GM04503 (cell line): ENCODE measurements at places on chromosomes 2 and 18.

GRCh38 chr2:188734691-188735090 lies 239.5 kb upstream of the COL3A1 start:
- no peak for DNase-seq

DNA sequence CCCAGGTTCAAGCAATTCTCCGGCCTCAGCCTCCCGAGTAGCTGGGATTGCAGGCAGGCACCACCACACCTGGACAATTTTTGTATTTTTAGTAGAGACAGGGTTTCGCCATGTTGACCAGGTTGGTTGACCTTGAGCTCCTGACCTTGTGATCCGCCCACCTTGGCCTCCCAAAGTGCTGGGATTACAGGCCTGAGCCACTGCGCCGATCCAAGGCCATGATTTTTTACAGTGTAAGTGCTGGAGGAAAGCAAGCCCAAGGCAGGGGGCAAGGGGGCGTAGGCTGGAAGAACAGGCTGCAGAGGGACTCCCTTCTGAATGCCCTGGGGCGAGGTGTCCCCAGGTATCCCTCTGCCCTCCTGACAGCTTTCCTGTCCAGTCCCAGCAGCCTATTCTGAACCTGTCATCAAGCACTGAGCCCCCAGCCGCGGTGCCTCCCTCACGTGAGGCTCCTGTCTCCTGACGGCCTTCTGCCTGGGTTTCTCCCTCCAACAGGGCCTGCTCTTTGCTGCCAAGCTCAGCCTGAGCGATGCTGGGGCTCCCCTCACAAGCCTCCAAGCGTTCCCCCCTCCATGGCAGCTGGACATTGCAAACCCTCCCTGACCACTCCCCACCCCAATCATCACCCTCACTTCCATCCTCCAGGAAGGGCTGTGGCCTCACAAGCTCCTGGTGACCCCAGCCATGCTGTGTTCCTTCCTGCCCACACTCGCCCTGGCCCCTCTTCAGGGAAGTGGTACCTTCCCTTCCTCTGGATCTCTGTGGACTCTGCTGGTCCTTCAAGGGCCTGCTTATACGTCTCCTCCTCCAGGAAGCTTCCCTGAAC lies 37.6 kb downstream of the ZFP36L2 start:
- DNase-seq = no peak

DNA sequence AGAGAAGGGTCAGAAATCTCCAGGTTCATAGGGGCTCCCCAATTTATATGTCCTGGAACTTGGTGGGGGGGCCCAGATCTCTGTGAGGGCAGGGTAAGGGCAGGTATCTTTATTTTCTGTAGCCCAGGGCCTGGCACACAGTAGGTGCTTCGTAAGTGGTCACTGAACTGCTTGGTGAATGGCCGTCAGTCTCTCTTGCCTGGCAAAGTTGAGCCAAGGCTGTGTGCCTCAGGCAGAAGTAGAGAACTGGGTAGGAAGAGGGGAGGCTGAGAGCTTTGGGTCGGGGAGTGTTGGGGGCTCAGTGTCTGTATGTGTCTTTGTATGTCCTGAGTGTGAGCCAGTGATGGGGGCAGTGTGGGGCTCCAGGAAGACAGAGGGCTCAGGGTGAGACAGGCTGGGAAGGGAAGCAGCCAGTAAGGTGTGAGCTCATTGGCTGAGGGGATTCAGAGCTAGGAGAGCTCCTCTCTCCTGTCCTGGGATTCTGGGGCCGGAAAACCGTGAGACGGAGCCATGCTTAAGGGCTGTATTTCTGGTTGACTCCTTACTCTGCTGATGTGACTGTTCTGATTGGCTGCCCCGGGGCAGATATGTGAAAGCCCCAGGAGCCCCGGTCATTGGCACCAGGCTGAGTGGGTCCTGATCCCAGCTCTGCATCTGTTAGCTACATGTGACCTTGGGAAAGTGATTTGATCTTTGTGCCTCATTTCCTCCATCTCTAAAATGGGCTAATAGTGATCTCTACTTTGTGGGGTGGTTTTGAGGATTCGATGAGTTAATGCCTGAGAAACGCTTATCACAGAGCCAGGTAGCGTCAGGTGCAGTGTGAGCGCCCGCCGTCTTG lies 30.3 kb downstream of the STEAP3 start:
- no peak for DNase-seq

DNA sequence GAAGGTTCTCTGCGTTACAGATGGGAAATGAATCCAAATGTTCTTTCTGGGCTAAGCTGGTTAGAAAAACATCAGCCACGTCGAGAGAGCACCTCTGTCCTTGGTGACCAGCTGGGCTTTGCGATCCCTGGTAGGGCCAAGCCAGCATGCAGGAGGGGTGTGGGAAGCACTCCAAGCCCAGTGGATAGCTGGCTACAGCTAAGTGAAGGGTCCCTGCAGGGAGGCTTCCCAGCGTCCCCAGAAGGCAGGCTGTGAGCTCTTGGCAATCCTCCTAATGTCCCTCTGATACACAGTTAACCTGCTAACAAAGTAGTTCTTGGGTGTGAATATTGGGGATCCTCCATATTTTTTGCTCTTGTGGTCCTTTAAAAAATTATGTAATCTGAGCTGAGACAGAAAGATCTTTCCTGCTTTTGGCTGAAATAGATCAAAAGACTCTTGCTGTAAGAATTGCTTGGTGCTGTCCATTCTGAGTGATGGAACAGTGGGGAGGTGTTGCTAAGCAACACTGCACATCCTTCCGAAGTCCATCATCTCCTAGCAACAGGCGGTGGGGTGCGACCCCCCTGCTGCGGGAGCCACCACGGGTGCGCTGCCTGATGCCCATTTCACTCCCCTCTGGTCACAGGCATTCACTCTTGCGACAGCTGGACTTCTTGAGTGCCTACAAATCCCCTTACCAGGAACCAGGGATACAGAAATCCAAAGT lies 88.5 kb upstream of the UXS1 start:
- DNase-seq = no peak

DNA sequence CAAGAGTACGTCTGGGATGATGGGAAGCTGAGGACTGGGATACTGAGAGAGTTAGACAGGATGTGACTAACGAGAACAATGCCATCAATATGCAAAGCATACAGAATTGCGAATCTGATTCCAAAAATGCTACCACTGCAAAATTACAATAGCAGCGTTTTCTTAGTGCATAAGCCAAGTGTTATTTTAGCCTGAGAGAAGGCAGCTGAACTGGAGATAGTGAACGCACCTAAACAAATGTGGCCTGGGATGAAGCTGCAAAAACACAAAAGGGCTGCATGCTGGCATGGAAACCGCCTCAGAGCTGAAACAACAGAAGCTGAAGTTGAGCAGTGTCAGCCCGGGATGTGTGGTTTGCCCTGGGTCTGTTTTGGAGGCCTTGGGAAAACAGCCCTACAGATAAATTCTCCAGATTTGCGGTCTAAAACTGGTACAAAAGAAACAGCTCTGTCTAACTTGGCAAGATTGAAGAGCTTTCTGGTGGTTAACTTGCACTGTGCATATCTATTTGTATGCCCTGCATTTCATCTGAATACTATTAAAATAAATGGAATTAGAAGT lies 45.5 kb downstream of the LYPD6 start:
- no peak for DNase-seq

DNA sequence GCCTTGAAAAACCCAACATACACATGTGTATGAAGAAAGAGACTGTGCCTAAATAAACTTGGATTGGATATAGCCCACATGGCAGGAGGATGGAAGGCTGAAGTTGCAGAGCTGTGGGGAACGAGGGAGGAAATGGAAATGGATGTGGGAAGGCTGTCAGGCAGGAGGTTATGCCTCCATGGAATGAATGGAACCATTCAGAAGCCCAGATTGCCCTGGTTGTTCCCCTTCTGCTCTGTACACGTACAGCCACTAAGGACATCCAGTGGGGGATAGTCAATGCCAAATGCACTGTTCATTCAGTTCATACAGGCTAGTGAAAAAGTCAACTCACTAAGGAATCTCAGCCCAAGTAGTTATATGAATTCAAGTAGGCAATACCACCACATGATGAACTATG lies 463.7 kb downstream of the TNS1 start:
- DNase-seq = no peak

GRCh38 chr2:108199726-108200125 lies 40.0 kb upstream of the SULT1C3 start:
- DNase-seq = no peak

- no peak for DNase-seq
Observed at GRCh38 chr2:215771241-215771640, 242.1 kb downstream of the MREG start.

DNA sequence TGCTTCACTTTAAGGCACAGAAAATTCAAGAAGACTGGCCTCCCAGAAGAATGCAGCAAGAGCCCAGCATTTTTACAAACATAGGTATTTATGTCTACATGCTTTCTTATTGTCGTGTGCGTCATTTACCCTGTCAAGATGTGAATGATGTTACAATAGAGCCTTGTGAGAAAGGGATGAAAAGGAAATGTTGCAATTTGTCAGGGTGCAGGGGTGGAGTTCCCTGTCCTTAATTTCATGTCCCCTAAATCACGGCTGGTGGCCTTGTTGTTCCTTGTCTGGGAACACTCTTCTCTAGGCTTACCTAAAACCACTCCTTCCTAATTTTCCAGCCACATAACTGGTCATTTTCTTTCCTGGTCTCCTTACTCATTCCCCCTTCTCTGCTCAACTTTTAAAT lies 194.2 kb downstream of the TXNL1 start:
- no peak for DNase-seq

DNA sequence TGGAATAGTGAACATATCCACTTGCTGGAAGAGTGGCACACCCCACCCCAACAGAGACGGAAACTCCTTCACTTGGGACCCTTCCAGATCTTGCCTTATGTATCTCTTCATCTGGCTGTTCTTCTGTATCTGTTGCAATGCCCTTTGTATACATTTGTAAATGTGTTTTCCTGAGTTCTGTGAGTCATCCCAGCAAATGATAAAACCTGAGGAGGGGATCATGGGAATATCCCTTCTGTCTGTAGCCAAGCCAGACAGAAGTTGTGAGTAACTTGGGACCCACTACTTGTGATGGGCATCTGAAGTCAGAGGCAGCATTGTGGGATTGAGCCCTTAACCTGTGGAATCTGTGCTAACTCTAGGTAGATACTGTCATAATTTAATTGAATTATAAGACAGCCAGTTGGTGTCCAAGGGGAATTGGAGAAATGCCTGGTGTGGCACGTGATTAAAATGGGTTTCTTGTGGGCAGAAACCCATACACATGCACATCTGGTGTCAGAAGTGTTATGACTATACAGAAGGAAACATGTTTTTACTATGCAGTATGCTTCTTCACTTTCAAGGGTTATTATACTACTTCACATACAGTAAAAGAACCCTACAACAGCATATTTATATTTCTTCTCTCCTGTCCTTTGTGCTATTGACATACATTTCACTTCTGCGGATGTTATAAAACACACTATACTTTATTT lies 32.3 kb upstream of the TMEM247 start:
- no peak for DNase-seq
